ENCODE measurements at places on chromosomes 2 and 18.

DNA sequence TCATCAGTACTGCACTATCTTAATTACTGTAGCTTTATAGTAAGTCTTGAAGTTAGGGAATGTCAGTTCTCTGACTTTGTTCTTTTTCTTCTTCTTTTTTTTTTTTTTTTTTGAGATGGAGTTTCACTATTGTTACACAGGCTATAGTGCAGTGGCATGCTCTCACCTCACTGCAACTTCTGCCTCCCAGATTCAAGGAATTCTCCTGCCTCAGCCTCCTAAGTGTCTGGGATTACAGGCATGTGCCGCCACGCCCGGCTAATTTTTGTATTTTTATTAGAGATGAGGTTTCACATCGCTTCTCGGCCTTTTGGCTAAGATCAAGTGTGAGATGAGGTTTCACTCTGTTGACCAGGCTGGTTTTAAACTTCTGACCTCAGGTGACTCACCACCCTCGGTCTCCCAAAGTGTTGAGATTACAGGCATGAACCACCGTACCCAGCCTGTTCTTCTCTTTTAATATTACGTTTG, 41.9 kb upstream of the TANC1 start:
- no peak for DNase-seq

- no peak for DNase-seq
These were observed 25.7 kb upstream of the ACAA2 start for GRCh38 chr18:49839012-49839411.

- DNase-seq, result no peak
These were observed 8.6 kb upstream of the COL3A1 start for GRCh38 chr2:188965563-188965962.

DNA sequence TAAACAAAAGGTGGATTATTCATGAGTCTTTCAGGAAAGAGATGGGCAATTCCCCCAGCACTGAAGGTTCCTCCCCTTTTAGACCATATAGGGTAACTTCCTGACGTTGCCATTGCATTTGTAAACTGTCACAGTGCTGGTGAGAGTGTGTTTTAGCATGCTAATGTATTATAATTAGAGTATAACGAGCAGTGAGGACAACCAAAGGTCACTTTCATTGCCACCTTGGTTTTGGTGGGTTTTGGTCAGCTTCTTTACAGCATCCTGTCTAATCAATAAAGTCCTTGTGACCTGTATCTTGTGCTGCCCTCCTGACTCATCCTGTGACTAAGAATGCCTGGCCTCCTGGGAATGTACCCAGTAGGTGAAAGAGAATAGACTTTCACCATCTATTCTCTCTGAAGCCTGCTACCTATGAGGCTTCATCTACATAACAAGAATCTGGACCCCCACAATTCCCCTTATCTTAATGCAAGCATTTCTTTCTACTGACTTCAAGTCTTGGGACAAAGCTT, 148.7 kb downstream of the CABLES1 start:
- no peak for DNase-seq

DNA sequence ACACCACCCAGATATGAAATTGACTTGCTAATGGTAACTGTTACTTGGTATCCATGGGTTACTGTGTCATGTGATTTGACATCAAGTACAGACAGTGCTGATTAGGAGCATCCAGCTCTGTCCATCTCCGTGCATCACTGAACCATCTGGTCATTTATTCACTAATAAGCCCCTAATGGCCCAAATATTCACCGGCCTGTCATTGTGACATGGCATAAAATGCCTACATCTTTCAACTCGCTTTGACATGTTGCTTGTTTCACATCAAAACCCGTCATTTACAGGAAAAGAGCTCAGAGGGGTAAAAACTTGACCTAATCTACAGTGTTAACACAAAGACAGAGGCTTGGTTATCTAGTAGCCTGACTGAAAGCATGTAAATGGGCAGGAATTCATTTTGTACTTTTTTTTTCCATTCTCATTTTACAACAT, 308.9 kb upstream of the ATP5MC3 start:
- DNase-seq, result no peak

- DNase-seq, result no peak
These were observed 564 bp downstream of the MPV17 start for GRCh38 chr2:27322301-27322765.
